NCI-H1092 treated with DMSO at 0.1 percent for 48 hours (cell line): ENCODE measurements at places on chromosomes 5 and 9.

- DNase-seq = no peak
Observed at GRCh38 chr5:126897851-126898630, 121.1 kb downstream of the LMNB1 start.

DNA sequence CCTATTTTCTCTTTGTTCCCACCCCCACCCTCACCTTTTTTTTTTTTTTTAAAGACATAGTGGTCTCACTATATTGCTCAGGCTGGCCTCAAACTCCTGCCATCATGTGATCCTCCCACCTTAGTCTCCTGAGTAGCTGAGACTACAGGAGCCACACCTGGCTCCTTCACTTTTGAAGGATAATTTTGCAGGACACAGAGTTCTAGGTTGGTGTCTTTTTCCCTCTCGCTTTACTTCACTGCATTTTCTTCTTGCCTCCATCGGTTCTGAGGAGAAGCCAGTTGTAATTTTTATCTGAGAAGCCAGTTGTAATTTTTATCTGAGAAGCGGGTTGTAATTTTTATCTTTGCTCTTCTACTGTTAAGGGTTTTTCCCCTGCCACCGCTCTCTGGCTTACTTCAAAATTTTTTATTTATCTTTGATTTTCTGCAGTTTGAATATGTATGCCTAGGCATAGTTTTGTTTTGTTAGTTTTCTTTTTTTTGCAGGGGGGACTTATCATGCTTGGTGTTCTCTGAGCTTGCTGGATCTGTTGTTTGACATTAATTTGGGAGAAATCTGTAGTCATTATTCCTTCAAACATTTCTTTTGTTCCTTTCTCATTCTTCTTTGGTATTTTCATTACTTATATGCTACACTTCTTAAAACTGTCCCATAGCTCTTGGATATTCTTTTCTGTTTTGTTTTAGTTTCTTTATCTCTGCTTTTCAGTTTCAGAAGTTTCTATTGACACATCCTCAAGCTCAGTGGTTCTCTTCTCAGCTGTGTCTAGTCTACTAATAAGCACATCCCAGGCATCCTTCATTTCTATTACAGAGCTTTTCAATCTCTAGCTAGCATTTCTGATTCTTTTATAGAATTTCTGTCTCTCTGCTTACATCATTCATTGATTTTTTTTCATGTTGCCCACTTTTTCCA, 148.2 kb upstream of the CHD1 start:
- DNase-seq = no peak

DNA sequence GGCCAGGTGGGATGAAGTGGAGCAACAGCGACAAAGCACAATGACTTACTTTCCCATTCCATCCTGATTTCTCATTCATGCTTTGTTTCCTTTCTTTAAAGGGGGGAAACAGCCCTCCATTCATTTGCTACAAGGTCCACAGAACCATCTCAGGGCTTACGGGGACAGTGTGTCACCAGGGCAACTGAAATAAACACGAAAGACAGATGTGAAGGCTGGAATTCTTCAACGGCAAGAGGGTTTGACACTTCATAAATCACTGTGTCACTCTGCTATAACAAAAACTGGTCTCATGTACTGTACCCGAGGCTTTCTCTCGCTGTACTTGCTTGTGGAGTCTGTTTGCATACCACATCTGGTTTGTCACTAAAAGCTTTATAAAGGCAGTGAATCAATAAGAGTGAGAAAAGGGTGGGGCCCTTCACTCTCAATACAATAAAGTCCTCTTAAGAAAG, 150.8 kb downstream of the EFNA5 start:
- no peak for DNase-seq

GRCh38 chr9:111023128-111023527, 15.1 kb downstream of the LPAR1 start:
- no peak for DNase-seq

DNA sequence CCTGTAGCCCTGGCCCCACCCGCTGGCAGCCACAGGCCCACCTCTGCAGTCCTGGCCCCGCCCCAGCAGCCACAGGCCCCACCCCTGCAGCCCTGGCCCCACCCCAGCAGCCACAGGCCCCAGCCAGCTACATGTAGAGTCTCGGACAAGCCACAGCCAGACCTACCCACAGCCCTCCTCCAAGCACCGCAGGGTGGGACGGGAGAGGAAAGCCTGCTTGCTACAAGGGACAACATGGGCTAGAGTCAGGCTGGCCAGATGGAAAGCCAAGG, 49.5 kb upstream of the SARDH start:
- no peak for DNase-seq

DNA sequence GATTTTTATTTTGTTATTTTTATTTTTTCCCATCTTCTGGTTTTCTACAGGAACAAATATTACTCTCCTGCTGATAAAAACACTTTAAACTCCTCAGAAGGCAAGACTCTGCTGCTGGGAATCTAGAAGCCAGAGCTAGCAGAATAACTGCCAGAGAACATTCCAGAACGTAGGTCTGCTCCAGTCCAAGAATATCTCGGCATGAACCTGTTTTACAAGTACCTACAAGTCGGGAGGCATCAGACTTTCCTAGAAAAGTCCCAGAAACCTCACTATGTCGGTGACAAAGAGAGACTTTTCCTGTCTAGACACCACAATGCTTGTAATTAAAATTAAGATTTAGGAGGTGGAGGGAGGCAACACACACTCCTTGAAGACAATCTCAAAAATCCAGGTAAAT, 41.4 kb downstream of the FABP6 start:
- DNase-seq = no peak

DNA sequence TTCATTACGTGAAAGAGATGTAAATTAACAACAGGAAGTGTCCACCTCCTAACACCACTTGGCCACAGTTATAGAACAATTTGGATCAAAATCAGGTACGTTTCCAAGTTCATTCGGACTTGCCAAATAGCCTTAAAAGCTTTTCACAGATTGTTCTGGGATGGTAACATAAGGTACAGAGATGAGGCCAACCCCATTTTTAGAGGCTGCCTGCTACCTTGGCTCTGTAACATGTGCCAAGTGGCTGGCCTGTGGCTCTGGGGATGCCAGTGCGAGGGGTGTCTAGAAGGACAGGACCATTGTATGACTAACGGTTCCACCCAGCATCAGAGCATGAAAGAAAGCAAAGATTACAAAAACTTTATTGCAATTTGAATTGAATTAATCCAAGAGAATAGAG, 91.0 kb downstream of the LHFPL2 start:
- no peak for DNase-seq

GRCh38 chr9:94668418-94668927, 29.2 kb upstream of the FBP1 start:
- no peak for DNase-seq

GRCh38 chr9:133132174-133132573, 11.1 kb upstream of the RALGDS start:
- peak; percentile 18 for DNase-seq

DNA sequence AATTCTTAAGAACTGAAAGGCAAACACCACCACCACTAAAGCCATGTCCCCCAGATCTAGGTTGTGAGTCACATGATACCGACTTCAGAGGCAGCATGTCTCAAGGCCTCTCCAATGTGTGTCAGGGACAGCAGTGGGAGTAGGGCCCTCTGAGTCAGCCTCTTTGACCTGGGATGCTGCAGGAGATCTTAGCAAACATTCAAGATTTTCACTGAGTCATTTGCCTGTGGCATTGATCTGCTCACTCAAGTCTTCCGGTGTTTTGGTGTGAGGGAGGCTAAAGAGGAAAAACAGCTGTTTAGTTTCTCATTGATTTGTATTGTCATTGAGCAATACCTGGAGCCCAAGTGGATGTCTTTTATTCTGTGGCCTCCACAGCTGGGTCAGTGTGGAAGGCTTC, 36.1 kb downstream of the TMC1 start:
- no peak for DNase-seq

DNA sequence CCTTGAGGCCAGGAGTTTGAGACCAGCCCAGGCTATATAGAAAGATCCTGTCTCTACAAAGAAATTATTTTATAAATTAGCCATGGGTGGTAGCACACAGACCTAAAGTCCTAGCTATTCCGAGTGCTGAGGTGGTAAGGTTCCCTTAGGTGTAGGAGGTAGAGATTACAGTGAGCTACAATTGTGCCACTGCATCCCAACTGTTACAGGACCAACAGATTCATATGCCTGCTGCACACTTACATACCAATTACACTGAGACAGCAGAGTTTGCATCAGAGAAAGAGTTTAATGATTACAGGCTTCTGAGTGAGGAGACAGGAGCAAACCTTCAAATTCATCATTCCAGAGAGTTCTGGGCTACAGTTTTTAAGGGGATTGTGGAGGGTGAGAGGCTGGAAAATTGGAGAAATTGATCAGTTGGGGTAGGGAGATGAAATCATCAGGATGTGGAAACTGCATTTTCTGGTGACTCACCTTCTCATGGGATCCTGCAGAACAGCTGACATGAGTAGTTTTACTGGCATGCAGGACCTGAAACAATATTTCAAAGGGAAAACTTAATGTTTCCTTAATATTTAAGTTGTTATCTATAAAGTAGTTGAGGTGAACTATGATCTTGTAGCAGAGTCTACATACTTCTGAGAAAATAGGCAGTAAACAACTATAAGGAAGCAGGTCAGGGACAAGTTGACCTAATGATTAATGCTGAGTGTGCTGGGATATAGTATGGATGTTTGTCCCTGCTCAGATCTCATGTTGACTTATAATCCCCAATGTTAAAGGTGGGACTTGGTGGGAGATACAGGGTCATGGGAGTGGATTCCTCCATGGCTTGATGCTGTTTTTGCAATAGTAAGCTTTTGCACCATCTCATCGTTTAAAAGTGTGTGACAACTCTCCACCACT, 54.7 kb downstream of the ANXA2R start:
- no peak for DNase-seq

GRCh38 chr5:165119175-165119574, 1613.8 kb downstream of the MAT2B start:
- no peak for DNase-seq

- DNase-seq = no peak
Observed at GRCh38 chr9:120435091-120435490, 144.9 kb downstream of the CDK5RAP2 start.

GRCh38 chr5:1670351-1670750, 129.3 kb downstream of the MRPL36 start:
- no peak for DNase-seq

- no peak for DNase-seq
Observed at GRCh38 chr9:91119679-91120078, 242.0 kb downstream of the AUH start.

DNA sequence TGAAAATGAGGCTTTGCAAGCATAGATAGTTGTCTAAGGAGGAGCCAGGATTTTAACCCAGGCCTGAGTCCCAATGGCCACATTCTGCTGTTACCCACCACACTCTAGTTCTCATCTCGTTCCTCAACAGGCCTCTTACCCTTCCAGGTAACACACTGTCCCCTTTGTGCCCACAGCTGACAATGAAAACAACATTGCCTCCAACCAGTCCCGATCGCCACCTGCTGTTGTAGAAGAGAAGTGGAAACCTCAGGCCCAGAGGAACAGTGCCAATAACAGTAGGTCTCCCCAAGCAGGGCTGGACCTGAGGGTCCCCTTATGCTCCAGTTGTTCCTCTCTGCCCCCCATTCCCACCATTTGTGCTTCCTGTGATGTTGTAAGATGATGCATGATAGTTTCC, 30.4 kb downstream of the AMBP start:
- DNase-seq = no peak

- no peak for DNase-seq
Observed at GRCh38 chr5:142779163-142779840, 9.1 kb downstream of the ARHGAP26 start.

DNA sequence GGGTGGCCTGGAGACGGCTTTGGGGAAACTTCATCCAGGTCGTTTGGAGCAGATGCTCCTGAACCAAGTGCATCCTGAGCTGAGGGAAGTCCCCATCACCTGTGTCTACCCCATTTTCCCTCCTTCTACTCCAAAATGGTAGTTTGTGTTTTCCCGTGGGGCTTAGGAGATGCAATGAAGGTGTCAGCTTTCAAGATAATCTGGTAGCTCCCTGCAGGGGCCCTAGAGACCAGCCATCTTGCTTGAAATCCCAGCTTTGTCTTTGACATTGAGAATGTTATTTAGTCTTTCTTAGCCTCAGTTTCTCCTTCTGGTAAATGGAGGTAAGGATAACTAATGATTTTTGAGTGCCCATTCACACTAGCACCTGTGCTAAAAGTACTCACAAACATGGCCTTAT, 77.4 kb downstream of the WWC1 start:
- DNase-seq = no peak

DNA sequence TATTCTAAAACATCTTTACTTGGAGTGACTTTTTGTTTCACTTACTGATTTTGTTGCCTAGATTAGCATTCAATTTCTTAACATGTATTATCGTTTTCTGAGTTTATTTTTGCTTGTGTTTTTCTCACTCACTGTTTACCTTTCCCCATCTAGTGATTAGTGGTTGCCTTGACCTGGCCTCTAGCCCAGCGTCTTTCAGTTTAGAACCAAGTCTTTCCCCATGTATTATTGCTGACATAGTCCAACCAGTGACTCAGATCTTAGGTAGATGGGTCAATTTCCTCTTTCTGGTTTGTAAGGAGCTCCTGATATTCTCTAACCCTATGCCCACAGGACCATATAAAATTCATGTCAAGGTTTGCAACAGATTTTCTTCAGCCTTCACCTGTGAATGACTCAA, 135.5 kb downstream of the PRR16 start:
- no peak for DNase-seq

DNA sequence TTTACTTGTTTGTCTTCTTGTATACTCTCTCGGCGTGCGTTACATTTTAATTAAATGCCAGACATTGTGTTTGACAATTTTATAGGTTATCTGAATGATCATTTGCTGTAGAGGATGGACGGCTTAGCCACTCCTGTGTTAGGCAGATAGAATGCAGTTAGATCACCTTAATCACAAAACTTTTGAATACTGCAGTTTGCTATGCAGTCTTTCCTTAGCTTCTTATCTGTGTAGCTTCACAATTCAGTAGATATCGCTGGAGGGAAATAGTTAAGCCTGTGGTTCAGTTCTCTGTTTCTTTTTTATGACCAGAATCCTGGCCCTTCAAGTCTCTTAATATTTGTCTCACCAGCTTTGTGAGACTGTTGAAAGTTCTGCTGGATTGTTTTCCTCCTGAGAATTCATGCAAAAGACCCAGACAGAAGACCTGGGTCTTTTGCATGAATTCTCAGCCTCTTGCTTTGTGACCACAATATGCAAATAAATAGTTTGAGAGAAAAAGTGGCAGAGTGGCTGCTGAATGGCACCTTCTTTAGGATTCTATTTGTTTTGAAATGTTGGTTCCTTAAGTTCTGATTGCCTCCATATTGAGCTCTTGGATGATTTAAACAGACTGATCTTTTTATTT, 40.2 kb downstream of the RASA1 start:
- DNase-seq = no peak

DNA sequence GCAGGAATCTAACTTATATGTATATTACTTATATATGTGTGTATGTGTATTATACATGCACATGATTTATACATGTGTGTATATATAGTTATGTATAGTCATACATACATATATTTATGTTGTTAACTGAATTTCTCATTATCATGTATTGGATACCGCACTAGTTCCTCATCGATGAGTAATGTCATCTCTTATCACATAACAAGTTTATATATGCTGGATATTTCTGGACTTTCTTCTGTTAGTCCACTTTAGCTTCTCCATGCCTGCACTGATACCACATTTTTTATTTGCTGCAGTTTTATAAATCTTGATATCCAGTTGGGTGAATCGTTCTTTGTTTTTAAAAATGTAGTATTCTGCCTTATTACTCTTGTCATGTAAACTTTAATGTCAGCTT, 50.2 kb downstream of the APC start:
- DNase-seq = no peak
